HS-27A (cell line): ENCODE measurements at places on chromosomes 5 and 9.

DNA sequence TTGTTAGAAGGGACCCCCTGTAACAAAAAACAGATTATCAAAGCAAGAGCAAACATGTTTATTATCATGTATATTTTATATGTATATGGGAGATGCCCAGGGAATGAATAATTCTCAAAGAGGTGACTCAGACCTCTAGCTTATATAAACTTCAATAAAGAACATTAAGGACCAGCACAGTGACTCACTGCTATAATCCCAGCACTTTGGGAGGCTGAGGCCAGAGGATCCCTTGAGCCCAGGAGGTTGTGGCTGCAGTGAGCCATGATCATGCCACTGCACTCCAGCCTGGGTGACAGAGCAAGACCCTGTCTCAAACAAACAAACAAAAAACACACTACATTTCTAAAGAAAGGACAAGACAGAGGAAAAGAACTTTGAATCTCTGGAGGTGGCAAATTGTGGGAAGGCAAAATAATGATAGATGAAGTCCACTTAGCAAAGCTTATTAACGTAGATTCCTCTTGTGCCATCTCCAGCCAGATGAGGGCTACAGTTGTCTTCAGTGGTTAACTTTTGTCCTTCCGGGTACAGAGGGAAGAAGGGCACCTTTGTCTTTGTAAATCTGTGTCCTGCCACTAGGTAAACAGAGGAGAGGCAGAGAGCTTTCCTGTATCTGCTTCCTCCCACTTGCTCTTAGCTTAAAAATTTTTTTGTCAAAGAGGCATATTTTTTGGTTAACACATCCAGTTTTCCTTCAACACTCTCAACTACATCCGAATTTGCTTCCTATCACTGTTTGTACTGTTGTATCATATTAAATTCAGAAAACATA is 7.5 kb upstream of the RFK start:
- DNase-seq, result no peak

- no peak for DNase-seq
Observed at GRCh38 chr5:65663804-65664521, 39.1 kb downstream of the SHLD3 start.

DNA sequence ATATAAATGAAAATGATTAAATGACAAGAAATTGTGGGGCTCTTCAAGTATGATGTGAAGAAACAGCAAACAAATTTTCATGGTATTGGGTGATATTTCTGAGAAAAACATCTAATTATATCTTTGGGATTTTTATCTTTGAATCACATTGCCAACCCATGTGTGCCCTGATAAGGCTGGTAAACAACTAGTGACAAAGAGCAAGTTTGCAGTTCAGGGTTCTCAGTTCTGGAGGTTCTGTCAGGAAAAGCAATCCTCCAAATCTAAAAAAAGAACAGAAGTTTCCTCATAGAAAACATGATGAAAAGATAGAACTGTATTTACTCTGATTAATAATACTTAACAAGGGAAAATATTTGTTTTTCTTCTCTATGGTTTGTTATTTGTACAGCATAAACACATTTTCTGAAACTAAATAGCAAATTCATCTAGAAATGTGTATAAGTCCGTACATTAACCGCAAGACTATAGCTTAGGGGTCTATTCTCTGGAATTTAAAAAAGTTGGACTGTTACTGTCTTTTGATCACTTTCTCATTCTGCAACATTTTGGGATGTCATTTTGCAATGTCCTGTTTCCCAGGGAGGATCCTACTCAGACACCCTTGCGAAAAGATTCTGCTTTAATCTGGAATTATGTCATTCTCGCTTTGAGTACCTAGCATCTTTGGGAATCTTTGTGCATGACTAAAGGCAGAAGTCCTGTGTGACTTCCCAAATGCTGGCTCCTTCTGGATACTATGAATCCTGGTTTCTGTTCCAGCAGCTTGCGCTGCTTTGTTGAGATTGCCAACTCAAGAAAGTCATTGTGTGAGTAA is 308.5 kb downstream of the ADGRV1 start:
- DNase-seq, result no peak

- no peak for DNase-seq
Observed at GRCh38 chr9:122096620-122097415, 3.7 kb upstream of the TTLL11 start.

DNA sequence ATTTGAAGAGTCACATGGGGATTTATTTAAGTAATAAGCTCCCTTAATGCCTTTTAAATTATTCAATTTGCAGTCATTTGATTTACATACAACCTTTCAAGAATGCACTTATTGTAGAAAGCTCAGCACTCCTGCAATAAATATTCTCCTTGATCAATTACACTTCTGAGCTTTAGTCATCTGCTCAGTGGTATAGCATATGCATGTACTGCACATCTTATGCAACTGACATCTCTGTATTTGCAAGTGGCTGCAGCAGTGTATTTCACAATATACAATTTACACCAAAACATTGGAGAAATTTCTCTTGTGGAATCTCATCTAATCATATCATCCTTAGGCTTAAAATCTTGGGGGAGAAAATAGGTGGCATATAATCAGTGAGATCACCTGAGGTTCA is 325.7 kb downstream of the SLF1 start:
- no peak for DNase-seq

GRCh38 chr5:27906931-27907601 is 868.7 kb upstream of the CDH9 start:
- DNase-seq, result no peak

GRCh38 chr5:59274106-59274636 is 619.4 kb downstream of the PDE4D start:
- no peak for DNase-seq

DNA sequence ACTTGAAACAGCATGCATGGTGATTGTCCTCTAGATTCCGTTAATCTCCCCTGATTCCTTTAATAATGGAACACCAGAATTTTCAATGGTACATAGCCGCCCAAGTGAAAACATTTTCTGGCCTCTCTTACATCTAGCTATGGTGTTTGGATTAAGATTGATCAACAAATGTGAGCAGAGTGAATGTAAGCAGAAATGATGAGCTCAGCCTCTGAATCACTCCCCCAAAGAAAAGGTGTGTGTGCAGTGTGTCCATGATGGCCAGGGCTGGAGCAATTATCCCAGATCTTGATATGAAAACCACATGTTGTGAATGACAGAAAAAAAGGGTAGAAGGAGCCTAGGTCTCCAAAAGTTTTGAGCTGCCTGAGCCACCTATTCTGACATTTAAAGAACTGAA is 55.3 kb downstream of the OR2K2 start:
- no peak for DNase-seq

DNA sequence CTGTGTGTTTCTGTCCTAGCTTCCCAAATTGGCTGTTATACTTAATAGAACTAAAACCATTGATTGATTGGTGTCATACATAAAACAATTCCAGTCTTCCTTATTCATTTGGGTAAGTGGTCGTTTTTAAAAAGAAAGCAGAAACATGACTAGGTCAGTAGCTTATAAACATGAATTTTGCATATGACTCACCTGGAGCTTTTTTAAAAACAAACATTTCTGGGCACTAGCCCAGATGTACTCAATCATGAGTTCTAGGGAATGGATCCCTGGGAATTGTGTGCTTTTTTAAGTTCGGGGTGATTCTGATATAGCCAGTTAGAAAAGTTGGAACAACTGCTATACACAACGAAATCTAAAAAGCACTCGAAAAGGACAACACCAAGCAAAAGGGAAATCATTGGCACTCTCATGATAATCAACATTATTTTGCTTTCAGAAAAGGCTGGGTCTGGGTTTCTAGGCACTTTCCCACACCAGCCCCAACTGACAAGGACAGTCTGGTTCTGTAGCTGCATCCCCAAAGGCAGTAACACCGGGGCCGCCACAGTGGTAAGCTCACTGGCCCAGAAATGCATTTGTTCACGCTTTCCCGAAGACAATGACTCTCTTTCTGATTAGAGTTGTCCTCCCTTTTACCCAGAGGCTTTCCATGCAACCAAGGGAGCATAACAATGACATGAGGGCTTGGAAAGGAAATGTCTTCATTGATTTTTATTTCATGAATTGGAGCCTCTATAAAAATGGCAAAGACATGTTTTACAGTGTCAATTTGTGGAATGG is 664.9 kb upstream of the WWC1 start:
- no peak for DNase-seq

DNA sequence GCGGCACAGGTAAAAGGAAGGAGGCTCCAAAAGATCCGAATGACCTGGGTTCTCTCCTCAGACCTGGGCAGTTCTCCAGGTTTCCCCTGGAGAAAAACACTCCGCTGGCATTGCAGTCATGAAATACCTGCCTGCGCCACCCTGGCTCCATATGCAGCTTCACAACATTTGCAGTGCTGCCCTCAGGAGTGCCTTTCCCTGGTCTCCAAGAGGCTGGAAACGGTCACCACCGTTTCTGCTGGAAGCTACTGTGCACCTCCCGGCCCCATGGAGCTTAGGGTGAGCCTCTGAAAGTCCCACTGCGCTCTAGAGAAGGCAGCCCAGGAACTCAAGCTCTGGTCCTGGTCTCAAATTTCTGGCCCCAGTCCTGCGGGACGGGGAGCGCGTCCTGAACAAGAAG is 670 bp downstream of the UGT3A1 start:
- DNase-seq, result no peak

DNA sequence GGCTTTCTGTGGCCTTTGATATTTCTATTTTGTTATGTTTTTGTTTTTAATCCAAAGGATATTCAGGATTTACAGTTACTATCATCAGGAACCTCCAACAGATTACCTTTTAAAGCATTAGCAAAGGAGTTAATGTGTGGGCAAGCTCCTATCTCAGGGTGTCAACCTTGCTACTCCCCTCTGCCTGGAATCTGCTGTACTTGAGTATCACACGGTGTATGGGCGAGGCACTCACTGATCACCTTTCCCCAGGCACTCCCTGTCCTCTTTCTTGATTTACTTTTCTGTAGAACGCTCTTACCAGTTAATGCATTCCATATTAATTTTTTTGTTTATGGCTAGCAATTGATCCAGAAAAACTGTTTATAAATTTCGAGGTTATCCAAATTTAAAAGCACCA is 117.0 kb upstream of the GAS1 start:
- no peak for DNase-seq

DNA sequence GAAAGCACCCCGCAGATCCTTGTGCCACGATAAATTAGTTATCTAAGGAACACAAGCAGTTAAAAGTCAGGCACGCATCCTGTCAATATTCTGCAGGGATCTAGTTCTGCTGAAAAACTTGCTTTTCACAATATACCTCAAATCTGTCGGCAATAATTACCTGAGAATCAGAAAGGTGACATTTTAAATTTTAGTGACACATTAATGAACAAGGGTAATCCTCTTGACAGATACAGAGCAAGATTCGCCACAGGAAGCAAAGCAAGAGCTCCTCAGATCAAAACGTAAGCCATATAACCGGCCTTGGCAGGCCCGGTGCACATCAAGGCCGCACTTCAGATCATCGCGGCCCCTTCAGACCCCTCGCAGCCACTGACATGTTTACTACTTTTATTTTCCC is 185.7 kb downstream of the ATPSCKMT start:
- no peak for DNase-seq

DNA sequence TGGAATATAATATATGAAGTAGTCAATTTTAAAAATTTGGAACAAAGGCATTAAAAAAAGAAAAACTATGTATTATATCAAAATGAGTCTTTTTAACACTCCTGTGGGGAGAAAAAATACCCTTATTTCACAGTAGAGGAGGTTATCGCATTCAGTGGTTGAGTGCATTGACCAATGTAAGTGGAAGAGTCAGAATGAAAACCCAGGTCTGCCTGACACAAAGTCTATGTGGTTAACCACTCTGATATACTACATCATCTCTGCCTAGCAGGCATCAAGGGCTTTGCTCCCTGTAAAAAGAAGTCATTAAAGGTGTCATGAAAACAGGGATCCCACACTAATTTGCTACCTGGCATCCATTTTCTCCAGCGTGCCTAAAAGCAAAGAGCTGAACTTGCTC is 417.2 kb upstream of the C9orf72 start:
- no peak for DNase-seq

GRCh38 chr9:97723819-97724218 is 26.7 kb upstream of the XPA start:
- DNase-seq, result no peak

GRCh38 chr5:115271295-115272050 is 8.8 kb upstream of the PGGT1B start:
- no peak for DNase-seq

- no peak for DNase-seq
Observed at GRCh38 chr5:132070460-132071337, 2.9 kb upstream of the CSF2 start.

GRCh38 chr9:109725460-109725859 is 54.5 kb upstream of the PALM2AKAP2 start:
- no peak for DNase-seq

GRCh38 chr9:126794441-126794840 is 10.4 kb upstream of the ZBTB43 start:
- DNase-seq, result no peak

GRCh38 chr5:3075309-3075708 is 323.8 kb upstream of the IRX2 start:
- no peak for DNase-seq

- no peak for DNase-seq
Observed at GRCh38 chr9:126232461-126232860, 94.2 kb upstream of the MVB12B start.

GRCh38 chr9:132541051-132541450 is 41.4 kb upstream of the BARHL1 start:
- no peak for DNase-seq

DNA sequence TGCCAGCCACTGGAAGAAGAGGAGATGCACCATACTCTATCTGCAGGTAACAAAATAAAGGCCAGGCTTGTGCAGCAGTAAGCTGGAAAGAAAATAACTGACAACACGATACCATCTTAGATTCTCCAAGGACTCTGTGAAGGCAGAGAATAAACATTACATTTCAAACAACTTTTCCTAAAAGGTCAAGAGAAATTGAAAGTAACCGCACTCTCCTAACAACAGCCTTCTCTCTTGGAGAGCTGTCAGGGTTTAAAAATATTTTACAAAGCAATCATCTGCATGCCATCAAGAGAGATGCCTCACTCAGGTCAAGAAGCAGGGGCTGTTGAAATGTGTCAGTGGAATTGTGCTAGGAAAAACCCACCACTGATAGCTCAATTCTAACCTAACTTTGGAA is 13.5 kb upstream of the TTLL11 start:
- DNase-seq, result no peak
